ENCODE measurements at places on chromosomes 2 and 18.

- no peak for DNase-seq
Observed at GRCh38 chr18:66510357-66511045, 93.4 kb downstream of the CDH19 start.

DNA sequence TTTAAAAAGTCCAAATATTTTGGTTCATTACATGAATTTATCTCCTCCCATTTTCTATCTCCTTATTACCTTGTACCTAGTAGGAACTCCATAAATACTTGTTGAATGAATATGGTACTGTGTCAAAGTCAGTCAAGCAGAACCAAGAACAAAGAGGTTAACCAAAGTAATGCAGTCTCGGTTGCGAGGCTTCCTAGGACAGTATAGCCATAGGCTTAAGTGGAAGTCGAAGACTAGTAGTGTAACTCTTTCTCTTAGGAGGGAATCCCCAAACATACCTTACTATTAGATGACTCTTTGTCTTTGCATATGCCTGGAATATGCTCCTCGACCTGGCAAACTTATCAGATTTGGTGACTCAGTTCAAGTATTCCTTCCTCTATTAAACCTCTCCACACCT, 4.8 kb downstream of the LIPT1 start:
- no peak for DNase-seq

- no peak for DNase-seq
Observed at GRCh38 chr2:64362562-64363026, 91.4 kb upstream of the LGALSL start.

GRCh38 chr2:84619794-84620371, 103.6 kb downstream of the DNAH6 start:
- DNase-seq: no peak

DNA sequence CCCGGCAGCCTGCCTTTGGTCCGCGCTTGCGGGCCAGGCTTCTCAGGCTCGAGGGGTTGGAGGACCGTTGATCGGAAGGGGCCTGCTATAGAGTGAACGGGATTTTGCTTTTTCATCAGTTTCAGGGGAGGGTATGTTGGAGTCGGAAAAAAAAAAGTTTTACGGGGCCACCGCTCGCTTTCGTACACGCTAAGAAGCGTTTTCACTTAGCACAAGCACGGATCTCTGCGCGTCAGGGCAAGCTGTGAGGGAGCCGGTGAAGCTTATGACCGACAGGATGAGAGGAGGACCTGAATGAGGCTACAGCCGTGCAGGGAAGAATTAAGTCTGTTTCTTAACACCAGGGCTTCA, 443 bp downstream of the CPSF3 start:
- peak; percentile 46 for DNase-seq

GRCh38 chr18:70382017-70382416, 93.2 kb downstream of the SOCS6 start:
- DNase-seq: no peak

DNA sequence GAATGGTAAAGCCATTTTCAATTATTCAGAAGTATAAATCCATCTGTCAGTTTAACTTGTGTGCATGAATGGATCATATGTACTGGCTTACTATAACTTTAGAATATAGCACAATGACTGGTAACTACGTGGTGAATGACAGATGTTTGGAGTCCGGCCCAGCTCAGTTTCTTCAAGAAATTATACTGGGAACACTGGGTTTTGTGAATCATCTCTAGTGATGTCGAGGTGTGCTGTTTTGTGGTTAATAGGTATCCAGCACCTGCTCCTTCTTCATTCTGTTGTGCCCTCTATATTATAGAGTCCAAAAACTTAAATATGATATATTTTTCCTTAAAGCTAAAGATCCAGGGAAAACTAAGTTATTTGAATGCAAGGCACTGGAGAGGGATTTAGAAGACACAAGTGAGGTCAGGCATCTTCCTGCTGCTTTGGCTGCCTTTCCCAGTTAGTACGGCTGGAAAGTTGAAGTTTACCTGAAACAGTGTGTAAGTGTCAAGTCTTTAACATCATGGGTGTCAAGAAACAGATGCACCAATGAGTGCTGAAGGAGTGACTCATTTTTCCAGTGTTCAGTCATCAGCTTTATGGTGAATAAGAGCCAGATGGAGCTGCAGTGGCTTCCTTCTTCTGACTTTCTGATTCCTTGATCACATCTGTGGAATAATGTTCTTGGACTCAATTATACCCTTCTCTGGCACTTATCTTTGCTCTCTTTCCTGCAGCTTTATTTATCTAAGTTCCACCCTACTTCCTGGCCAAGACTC, 1079.5 kb upstream of the CELF4 start:
- DNase-seq: no peak

Measured in OCI-M1 (cell line).